ENCODE measurements at places on chromosomes 2 and 18.

DNA sequence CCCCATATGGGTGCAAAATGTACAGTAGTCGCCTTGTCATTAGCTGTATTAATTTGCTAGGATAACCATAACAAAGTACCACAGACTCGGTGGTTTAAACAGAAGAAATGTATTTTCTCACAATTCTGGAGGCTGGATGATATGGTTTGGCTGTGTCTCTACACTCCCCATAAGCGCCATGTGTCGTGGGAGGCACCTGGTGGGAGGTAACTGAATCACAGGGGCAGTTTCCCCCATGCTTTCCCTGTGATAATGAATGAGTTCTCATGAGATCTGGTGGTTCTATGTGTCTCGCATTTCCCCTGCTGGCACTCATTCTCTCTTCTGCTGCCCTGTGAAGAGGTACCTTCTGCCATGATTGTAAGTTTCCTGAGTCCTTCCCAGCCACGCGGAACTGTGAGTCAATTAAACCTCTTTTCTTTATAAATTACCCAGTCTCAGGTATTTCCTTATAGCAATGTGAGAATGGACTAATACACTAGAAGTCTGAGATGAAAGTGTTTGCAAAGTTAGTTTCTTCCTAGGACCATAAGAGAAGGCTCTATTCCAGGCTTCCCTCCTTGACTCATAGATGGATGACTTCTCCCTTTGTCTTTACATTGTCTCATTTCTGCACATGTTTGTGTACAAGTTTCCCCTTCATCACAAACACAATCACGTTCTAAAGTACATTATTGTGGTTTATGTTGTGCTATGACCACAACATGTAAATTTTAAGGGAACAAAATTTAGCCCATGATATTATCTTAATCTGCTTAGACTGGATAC, 1442.6 kb downstream of the SUCLG1 start:
- no peak for DNase-seq
- H3K27ac ChIP-seq, result no peak overlapping the region
- no peaks in the 10 kb centered on the region for H3K4me1 ChIP-seq
- H3K4me3 ChIP-seq, result no peak overlapping the region
- no peaks in the 10 kb centered on the region for H3K27me3 ChIP-seq

DNA sequence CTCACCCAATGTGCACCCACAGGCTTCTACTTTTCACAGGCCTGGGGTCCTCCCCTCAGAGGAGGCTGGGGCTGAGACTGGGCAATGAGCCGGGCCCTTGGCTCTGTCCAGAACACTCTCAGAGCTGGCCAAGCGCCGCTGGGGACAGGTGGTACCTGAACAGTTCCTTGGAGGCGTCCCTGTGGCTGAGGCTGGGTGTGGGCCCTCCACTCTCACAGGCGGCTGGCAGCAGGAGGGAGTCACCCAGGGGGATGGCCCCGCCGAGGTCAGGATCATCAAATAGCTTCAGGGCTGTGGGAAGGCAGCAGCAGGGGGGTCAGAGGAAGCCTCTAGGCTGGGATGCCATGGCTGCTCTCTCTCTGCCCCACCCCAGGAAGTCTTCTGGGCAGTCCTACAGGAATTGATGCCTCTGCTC, 27.1 kb downstream of the HS1BP3 start:
- H3K36me3 ChIP-seq, result peaks cover 7% of the 10 kb centered on the region
- no peak overlapping the region for H3K27ac ChIP-seq
- H3K4me3 ChIP-seq, result no peak overlapping the region
- no peak for DNase-seq

DNA sequence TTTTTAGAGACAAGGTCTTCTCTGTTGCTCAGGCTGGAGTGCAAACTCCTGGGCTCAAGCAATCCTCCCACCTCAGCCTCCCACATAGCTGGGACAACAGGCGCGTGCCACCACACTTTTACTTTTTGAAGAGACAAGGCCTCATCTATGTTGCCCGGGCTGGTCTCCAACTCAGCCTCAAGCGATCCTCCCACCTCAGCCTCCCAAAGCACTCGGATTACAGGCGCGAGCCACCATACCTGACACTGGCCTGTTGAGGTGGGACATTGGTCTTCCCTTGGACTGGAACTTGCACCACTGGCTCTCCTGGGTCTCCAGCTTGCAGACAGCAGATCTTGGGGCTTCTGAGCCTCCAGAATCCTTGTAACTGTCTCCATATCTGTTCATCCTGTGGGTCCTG, 75.6 kb downstream of the NDUFA10 start:
- peaks cover 3% of the 10 kb centered on the region for H3K36me3 ChIP-seq
- H3K27me3 ChIP-seq, result no peaks in the 10 kb centered on the region
- H3K27ac ChIP-seq, result no peak overlapping the region
- peaks cover 6% of the 10 kb centered on the region for H3K4me1 ChIP-seq
- H3K4me3 ChIP-seq, result no peak overlapping the region

DNA sequence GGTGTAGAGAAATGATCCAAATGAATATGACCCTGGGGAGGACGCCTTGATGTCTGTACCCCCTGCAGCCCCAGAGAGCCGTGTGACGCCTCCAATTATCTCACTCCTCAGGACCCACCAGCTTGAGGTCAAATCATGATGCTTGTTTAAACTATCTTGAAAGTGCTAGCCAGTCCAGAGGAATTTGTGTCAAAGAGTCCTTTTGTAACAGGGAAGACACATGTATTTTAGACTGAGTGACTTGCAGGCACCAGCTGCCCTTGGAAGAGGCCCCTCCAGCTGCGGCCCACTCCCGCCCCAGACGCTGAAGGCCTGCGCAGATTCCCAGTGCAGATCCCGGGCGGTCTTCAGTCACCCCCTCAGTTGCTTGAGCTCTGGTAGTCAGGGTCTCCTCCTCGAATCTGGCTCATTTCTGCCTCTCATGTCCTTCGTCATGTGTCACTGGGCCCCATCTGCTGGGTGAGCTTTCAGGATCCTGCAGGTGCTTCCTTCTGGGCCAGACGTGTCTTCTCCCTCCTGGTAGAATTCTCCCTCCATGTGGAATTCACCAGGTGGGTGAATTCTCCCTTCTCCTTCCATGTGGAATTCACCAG, 77.4 kb downstream of the RNF144A start:
- H3K27me3 ChIP-seq, result no peaks in the 10 kb centered on the region
- H3K27ac ChIP-seq, result no peak overlapping the region
- peaks cover 11% of the 10 kb centered on the region for H3K4me1 ChIP-seq
- H3K4me3 ChIP-seq, result no peak overlapping the region
- no peak for DNase-seq
- H3K36me3 ChIP-seq, result peaks cover 34% of the 10 kb centered on the region

DNA sequence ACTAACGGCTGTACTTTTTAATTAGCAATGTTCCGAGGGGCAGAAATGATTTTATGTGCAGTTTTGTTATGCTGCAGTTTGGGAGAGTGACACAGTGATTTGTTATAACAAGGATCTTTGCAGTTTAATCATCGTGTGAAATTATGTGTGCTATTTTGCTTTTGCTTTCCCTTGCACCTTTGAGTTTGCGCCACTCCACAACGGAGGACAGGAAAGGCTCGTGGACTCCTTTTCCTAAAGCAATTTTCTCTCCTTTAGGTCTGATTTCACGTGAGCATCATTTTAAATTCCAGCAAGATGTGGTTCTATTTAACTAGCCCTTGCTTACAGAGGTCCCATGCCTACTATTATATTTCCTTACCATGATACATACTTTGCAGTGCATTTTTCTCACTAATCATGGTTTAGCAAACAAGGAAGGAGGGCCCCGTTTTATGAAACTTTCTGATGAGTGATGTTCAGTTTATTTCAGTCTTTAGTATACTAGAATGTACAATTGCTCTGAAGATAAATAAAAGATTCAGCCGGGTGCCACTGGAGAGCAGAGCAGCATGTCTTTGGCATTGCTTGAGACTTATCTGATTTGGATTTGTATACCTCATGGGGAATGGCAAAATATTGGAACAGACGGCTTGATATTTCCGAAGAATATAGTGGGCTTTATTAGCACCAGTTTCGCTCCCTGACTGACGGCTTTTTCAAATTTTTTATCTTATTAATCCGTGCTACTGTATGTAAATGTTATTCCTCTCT, 528.2 kb upstream of the FANCL start:
- H3K4me1 ChIP-seq, result peaks cover 72% of the 10 kb centered on the region
- H3K36me3 ChIP-seq, result no peaks in the 10 kb centered on the region
- peak overlapping the region; percentile 6 for H3K4me3 ChIP-seq
- no peak for DNase-seq
- H3K27ac ChIP-seq, result peak overlapping the region; percentile 80
